ENCODE measurements at places on chromosomes 5 and 9.

DNA sequence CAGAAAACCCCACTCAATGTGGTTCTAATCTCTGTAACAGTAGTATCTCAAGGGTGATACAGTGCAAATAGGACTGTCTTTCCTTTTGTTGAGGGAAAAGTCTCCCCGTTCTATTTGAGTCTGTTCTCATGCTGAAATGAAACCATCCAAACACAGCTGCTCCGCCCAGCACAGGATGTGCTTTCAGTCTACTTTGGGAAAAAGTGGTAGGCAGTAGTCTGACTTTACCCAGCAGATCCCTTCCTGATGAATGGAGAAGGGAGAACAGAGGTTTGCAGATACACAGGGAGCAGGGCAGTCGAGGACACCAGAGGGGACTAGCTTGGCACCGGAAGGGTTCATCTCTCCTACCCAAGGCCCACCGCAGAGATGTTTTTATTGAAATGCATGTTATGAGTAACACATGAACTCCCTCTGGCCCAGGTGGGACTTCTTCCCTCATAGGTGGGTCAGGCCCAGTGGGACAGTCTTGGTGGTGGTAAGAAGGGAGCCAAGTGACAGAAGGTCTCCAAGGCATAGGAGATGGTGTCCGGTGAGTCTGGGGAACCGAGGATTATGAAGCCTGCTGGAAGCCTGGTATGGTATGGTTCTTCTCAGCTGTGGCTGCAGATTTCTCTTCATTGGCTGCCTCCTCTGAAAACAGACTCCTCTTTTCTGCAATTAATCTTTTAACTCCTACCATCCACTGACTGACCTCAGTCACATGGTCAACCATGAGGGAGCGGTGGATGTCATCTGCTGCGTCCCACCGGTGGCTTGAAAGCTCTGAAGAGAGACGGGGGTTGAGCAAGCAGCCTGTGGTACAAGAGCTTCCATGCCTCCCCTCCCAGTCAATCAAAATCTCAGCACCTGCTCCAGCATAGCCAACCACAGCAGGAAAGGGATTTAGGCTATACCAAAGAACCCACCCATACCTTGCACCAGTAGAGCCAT is 3.0 kb downstream of the EIF4EBP3 start:
- DNase-seq, result no peak

DNA sequence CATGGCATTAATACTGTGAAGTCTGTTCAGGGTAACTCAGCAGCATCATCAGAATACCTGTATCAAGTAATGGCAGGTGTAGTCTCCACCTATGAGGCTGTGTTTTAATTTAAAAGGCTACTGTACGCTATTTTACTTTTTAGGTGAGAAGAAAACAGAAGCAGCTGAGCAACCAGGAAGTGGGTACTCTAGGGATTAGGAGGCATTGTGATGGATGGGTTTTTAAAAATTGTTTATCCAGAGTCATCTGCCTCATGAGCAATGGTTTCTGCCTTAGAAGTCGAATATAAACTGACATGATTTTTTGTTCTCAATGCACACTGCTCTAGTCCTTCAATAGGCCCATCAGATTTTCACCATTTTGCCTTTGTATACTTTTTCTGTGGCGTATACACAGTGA is 42.6 kb downstream of the PSIP1 start:
- DNase-seq, result no peak

DNA sequence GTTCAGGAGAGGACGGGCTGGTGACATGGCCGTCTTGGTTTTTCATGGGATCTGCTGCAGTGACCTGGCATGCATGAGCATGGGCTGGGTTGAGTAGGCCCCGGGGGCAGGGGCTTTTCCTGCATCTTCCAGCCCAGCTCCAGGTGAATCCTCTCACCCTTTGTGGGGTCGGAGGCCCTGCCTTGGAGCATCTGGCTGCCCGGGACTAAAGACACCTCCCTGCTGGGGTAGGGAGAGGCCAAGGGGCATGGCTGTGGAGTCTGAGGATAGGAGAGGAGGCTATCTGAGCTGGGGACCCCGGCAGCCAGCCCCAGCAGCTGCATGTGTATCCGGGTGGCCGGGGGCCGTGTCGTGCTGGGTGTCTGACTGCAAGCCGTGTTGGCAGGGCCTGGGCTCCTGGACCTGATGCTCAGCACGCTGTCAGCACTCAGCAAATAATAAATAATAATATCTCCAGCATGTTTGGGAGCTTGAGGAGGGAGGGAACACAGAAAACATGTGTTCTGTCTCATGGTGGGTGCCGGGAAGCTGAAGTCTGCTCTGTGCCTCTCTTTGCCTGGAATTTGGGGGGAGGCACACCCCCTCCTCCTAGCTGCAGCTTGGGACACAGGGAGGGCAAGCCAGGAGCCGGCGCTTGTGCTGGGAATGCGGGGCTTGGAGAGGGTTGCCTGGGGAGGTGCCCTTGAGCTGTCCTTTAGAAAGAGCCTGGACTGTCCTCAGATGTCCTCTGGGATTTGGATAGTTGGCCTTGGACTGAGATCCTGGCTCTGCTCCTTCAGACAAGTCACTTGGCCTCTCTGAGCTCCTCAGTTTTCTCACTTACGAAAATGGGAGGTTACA is 28.4 kb upstream of the PITX1 start:
- DNase-seq, result no peak

DNA sequence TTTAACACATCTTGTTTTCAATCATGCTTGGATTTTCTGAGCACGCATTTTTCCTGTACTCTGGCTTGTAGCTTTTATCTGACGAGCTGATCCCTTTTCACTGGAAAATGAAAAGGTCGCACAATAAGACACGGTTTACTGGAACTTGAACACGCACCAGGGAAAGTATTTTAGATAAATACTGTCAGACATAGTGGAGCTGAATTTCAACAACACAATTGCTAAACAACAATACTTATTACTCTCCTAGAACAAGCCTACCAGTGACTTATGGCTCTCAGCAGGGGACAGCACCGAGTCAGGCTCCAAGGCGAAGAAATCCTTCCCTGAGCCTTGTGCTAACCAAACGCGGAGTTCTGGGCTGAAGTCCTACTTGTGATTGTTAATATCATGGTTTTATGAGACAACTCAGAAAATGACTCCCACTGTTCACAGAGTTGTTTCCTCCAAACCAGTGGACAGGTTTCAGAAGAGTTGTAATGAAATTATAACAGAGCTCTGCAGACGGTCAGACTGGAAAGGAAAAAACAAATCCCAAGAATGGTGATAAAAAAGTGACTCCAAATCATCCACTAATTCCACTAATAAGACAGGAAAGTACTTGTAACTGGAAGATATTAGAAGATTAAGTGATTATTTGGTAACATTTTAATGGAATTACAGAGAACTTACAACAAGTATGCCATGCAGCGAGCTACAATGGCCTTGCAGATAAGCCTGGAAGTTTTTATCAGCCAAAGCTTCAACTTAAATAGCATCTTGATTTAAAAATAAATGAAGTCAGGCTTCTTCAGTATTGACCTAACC is 359.6 kb downstream of the EBF1 start:
- DNase-seq, result no peak

GRCh38 chr9:132862533-132862932 is 15.6 kb downstream of the AK8 start:
- DNase-seq, result no peak

DNA sequence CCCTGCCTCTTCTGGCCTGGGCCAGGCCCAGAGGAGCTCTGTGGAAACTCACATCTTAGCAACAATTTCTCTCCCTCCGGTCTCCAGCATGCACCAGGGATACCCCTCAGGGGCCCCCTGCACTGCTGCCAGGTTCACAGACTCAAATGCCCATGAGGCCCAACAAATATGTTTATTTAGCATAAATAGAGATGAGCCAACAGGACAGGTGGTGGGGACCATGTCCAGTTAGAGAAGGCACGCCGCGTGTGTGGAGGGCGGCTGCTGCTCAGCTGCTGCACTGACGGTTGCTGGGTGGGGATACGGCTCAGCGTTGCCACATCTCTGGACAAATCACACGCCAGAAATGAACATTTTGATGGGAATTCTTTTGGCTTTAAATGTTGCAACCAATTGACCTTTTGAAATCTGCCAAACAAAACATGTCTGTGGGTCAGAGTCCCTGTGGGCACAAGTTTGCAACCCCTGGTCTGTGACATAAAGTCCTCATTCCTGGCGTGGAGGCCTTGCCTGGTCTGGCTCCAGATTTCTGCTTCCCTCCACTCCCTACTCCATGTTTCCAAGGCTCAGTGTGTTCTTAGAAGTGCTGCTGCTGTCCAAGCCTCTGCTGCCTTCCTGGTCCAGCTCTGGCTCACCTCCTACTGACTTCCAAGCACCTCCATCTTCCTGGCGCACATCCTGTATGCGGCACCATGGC is 88.9 kb downstream of the AMBP start:
- no peak for DNase-seq

DNA sequence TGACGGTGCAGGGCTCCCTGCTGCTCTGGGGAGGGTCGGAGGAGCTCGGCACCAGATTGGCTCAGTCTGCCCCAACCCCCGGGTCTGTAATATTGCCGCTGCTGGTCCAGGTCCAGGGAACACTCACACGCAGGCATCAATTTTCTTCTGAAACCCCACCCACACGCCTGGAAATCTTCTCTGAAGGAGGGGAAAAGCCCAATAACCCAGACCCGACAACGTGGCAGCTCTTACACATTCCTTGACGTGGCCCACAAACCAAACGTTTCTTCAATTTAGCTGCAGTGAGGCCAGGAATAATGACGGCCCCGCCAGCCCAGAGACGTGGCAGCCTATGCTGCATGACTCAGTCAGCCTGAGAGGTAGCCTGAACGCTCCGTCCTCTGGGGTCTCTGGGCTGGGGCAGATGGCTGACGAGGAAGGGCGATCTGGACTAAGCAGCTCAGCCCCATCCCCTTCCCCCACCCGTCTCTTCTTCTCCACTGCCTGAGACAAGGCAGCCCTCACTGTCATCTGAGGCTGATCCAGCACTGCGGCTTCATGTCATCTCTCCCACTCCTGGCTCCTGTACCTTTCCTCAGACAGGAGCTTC is 9.9 kb upstream of the SPARC start:
- DNase-seq, result no peak

DNA sequence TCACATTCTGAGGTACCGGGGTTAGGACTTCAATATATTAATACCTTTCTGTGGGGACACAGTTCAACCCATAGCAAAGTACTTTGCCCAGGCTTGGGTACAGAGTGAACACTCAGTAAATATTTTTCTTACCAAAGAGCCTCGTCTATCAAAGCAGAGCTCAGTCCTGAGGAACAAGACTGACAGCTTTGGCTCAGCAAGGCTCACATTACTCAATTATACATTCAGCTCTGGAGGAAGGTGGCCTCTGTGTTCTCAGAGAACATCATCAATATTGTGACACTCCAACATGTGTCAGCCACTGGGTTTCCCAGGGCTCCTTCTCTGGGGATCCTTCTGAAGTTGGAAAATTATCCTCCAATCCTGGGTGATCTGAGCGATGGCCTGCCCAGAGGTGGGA is 186.4 kb downstream of the NMUR2 start:
- no peak for DNase-seq

DNA sequence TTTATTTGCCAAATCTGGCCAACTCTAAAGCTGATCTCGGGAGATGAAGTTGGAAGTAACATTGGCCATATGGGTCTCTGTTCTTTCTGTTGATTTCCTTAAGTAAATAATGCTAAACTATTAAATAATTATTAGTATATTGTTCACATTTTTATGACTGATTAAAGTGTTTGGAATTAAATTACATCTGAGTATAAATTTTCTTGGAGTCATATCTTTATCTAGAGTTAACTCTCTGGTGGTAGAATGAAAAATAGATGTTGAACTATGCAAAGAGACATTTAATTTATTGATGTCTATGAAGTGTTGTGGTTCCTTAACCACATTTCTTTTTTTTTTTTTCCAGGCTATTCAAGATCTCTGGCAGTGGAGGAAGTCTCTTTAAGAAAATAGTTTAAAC is 9.3 kb upstream of the FGF18 start:
- no peak for DNase-seq

- DNase-seq, result no peak
Observed at GRCh38 chr9:8694983-8695588, 895.5 kb upstream of the DMAC1 start.

- no peak for DNase-seq
Observed at GRCh38 chr5:113027015-113027414, 50.4 kb downstream of the DCP2 start.
